ENCODE measurements at places on chromosomes 1 and 21.

GRCh38 chr1:43313771-43314170 lies 13.0 kb downstream of the TIE1 start:
- DNase-seq: no peak

DNA sequence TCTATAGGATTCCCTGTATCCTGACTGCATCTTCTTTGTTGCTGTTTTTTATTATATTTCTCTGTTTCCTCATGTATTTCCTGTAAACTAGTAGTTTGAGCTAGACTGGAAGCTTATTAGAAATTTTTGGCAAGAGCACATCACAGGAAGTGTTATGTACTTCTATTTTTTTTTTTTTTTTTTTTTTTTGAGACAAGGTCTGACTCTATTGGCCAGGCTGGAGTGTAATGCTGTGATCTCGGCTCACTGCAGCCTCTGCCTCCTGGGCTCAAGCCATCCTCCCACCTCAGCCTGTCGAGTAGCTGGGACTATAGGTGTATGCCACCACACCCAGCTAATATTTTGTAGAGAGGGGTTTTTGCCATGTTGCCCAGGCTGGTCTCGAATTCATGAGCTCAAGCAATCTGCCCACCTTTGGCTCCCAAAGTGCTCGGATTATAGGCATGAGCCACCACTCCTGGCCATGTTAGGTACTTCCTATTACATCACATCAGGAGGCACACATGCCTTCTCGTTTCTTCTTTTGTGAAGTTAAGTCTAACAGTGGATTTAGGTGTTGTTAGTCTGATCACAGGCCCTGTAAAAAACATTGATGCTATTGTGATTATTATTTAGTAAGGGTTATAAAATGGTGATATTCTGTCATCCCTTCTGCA lies 12.5 kb downstream of the C1orf21 start:
- DNase-seq: no peak

DNA sequence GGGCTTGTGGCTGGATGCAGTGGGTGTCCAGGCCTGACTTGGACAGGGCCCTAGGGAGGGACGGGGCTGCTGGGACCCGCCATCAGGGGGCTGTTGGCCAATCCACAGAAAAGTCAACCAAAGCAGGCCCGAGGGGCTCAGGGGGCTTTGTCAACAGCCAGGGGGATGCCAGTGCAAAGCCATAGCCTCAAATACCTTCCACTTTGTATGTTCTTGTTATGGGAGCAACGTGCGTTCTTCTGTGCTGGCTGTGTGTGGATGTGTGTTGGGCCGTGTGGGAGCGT lies 35.4 kb upstream of the ARF1 start:
- DNase-seq: no peak

GRCh38 chr1:2983706-2984398 lies 37.4 kb upstream of the ACTRT2 start:
- no peak for DNase-seq

DNA sequence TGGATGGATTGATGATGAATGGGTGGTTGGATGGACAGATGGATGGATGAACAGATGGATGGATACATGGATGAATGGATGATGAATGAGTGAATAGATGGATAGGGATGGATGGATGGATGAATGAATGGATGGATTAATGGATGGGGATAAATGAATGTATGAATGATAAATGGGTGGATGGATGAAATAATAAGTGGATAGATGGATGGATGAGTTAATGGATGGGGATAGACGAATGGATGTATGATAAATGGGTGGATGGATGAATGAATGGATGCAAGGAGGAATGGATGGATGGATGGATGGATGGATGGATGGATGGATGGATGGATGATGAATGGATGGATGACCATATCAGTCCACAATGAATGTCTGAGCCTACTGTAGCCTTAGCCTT lies 381.9 kb downstream of the SETD4 start:
- no peak for DNase-seq

DNA sequence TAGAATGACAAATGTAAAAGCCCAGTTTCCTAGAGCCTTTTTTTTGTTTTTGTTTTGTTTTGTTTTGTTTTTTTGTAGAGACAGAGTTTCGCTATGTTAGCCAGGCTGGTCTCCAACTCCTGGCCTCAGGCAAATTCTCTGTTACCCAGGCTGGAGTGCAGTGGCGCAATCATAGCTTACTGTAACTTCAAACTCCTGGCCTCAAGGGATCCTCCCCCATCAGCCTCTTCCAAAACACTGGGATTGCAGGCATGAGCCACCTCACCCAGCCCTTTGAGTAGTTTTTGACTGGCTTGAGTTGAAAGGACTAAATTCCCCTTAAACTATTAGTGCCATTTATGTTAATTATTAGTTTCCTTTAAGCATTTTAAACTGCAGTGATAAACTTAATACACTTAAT lies 28.8 kb upstream of the ZBTB18 start:
- no peak for DNase-seq

DNA sequence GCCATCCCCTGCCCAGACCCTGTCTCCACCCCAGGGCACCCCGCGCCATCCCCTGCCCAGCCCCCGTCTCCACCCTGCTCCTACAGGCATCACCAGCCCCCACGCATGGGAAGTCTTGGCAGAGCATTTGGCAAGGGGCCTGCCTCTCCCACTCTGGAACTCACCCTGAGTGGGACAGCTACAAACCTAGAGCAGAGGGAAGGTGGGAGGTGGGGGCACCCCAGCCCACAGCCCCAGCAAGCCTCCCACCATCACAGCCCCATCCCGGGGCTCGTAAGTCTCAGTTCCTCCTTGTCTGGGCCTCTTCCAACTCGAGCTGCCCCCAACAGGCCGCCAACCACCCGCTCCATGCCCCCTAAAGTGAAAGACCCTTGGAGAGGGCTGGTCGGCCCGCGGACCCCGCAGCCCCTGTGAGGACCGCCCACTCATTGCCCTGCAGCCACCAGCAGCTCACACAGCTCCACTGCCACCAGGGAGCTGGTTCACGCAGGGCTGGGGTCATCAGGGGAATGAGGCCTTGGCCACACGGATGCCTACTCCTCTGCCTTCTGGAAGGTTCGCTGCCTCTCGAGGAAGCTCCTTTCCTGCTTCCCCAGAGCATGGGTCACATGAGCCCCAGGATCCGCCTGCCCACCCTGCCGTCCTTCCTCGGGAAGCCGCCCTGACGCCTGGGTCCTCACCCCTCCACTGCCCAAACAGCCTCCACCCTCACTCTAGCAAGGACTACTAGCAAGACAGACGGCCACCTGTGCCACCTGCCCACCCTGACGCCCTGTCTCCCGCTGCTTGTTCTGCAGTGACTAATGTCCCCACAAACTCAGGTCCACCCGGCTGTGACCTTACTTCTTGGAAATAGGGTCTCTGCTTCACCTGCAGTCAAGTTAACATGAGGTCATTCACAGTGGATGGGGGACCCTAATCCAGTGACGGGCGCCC lies 14.4 kb downstream of the MEGF6 start:
- DNase-seq: no peak

All from ureter (tissue), 1 donor.